ENCODE measurements at places on chromosomes 7 and 10.

DNA sequence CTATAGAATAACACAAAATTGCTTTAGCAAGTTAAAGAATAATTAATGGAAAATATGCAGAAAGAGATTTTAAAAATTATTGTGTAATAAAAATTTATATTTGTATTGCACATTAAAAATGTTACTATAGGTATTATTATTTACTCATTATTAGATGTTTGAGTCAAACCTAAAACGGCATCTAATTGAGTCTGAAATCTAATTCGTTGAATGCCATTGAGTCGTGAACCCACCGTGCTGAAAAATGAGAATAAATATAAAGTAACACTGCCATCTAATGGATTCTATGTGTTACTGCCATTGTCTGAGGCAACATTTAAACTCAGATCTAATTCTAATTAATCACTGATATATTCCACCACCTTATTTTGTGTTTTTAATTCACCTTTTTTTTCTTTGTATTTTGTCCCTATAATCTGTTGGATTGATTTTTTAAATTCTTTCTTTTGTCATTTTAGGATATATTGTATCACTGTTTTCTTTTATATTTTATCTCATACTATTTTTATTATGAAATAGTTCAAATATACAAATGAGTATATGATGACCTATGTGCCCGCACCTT lies 62.2 kb downstream of the SAMD9 start:
- DNase-seq, result no peak
- H3K36me3 ChIP-seq, result no peaks in the 10 kb centered on the region
- H3K4me3 ChIP-seq, result no peak overlapping the region
- H3K27me3 ChIP-seq, result no peaks in the 10 kb centered on the region
- H3K27ac ChIP-seq, result no peak overlapping the region
- H3K4me1 ChIP-seq, result no peaks in the 10 kb centered on the region

- no peak overlapping the region for H3K27ac ChIP-seq
- no peak for DNase-seq
- no peaks in the 10 kb centered on the region for H3K4me1 ChIP-seq
- H3K4me3 ChIP-seq, result no peak overlapping the region
These were observed 32.5 kb downstream of the C7orf33 start for GRCh38 chr7:148622887-148623585.

- no peaks in the 10 kb centered on the region for H3K27me3 ChIP-seq
- H3K27ac ChIP-seq, result peak overlapping the region; percentile 59
- DNase-seq, result no peak
- H3K4me3 ChIP-seq, result no peak overlapping the region
- H3K4me1 ChIP-seq, result peaks cover 4% of the 10 kb centered on the region
These were observed 21.4 kb downstream of the LRRC17 start for GRCh38 chr7:102934239-102934638.

- no peaks in the 10 kb centered on the region for H3K27me3 ChIP-seq
- H3K4me1 ChIP-seq, result no peaks in the 10 kb centered on the region
- no peak for DNase-seq
- no peak overlapping the region for H3K4me3 ChIP-seq
- no peaks in the 10 kb centered on the region for H3K36me3 ChIP-seq
These were observed 64.0 kb upstream of the CACUL1 start for GRCh38 chr10:118818621-118819221.

DNA sequence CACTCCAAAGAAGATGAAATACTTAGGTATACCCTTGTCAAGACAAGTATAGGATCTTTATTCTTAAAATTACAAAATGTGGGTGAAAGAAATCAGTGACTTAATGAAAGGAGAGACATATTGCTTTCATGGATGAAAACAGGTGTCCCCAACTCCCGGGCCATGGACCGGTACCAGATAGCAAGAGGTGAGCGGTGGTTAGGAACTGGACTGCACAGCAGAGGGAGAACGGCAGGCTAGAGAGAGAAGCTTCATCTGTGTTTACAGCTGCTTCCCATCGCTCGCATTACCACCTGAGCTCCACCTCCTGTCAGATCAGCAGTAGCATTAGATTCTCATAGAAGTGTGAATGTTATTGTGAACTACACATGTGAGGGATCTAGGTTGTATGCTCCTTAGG lies 408.9 kb downstream of the CALN1 start:
- DNase-seq, result no peak
- H3K4me3 ChIP-seq, result no peak overlapping the region
- no peaks in the 10 kb centered on the region for H3K4me1 ChIP-seq
